Activated T-helper 1 cell treated with Interleukin-2 at 50 U/mL for 16 hours (primary cell): ENCODE measurements at places on chromosomes 3 and 15.

DNA sequence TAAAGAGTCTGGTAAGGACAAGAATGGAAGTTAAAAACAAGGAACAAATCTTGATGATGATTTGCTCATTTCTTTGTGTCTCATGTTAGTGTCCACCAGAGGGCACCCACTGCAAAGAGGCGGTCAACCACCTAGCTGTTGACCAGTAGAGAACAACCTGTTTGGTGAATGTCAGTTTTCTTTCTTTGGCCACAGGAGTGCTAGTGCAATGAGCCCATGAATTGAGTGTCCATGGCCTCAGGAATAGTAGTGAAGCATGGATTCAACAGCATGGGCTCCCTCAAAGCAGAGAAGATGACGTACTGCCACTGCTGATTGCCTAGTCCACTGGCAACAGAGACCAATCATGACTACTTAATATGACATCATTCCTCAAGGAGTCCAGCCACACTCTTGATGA lies 10.7 kb upstream of the CNTN6 start:
- no peak for DNase-seq

GRCh38 chr3:46668116-46668515 lies 25.4 kb downstream of the ALS2CL start:
- DNase-seq: no peak

GRCh38 chr3:81349816-81350340 lies 411.6 kb downstream of the GBE1 start:
- no peak for DNase-seq

DNA sequence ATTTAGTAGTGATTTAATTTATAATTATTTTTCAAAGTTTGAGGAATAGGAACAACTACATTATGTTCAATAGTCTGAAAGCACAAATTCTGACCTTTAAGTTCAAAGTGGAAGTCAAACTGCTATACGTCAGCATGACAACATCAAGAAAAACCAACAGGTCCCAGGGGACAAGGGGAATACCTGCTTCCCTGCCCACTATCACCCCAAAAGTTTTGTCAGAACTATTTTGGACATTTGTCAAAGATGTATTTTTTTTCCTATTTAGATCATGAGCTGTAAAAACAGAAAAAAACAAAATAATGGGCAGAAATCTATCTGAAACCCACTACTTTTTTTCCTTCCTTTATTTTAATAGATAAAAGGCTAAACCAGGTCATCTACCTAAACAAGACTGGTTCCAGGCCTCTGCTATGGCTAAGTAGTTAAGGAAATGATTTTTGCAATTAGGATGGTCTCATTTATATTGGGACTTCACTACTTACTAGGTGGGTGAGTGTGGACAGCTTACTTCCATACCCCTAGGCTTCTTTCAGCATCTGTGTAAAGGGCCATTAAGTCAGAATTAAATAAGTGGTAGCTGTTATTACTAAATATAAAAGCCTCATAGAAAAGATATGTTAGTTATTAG lies 746.3 kb downstream of the FHIT start:
- DNase-seq: no peak

GRCh38 chr3:155356594-155357370 lies 63.3 kb upstream of the STRIT1 start:
- no peak for DNase-seq

GRCh38 chr3:80492162-80492561 lies 724.4 kb upstream of the ROBO1 start:
- no peak for DNase-seq

- no peak for DNase-seq
Measured at GRCh38 chr3:150239766-150240165, 168.3 kb upstream of the TSC22D2 start.

DNA sequence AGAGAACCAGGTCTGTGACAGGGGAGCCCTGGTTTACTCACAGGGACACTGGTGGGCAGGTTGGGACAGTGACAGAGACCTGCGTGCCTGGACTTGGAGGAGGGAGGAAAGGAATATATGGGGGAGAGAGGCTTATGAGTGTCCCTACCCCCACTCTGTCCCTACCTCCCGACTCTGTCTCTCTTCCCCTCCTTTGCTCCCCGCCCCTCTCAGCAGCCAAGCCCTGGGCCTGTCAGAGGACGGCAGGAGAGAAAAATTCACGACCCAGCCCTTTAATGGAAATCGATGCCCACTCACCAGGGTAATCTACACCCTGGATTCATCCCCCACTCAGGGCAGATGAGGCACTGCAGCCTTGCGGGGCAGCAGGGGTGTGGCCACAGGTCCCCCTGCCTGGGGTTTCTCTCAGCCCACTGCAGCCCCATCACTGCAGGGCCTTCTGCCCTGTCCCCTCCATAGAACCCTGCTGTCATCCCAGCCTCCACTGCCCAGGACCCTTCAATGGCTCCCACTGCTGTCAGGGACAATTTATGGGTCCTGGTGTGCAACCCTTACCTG lies 135.9 kb upstream of the LINGO1 start:
- no peak for DNase-seq
